ENCODE measurements at places on chromosomes 7 and 10.

DNA sequence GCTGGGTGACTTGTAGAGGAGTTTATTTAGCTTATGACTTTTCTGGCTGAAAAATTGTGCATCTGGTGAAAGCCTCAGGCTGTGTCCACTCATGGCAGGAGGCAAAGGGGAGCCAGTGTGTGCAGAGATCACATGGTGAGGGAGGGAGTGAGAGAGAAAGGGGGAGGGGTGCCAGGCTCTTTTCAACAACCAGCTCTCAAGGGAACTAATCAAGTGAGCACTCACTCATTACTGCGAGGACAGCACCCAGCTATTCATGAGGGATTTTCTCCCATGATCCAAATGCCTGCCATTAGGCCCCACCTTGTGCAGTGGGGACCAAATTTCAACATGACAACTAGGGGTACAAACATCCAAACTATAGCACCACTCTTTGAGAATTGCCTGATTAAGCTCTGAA is 590.2 kb downstream of the MAGI2 start:
- no peak overlapping the region for H3K27ac ChIP-seq
- no peak for DNase-seq
- no peaks in the 10 kb centered on the region for H3K4me1 ChIP-seq
- H3K4me3 ChIP-seq: no peak overlapping the region

- no peak overlapping the region for H3K4me3 ChIP-seq
- no peak for DNase-seq
- H3K27me3 ChIP-seq: no peaks in the 10 kb centered on the region
- H3K4me1 ChIP-seq: no peaks in the 10 kb centered on the region
- H3K27ac ChIP-seq: no peak overlapping the region
Measured at GRCh38 chr7:133827707-133828623, 299.2 kb upstream of the LRGUK start.

- H3K36me3 ChIP-seq: no peaks in the 10 kb centered on the region
- no peak overlapping the region for H3K4me3 ChIP-seq
- DNase-seq: no peak
- peaks cover 10% of the 10 kb centered on the region for H3K4me1 ChIP-seq
Measured at GRCh38 chr7:35032166-35032565, 5.1 kb downstream of the DPY19L1 start.

DNA sequence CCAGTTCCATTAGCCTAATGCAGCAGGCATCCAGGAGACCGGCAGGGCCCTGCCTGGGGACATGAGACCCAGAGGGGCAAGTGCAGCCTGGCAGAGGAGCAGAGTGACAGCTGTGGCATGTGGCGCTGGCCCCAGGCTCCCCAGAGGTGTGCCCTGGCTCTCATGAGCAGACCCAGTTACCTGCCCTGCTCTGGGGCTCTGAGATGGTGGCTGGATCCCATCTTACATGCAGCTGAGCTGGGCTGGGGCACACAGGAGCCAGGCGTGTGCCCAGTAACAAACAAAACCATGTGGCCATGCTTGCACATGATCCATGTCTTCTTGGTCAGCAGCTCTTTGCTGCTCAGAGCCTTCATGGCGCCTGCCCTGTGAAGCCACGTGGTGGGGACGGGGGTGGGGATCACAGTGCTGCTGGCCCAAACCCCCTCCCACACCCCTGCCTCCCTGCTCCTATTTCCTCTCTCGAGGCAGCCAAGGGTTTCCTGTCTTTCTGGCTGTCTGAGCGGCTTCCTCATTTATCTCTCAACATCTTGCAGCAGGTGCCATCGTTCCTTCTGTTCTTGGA is 40.3 kb upstream of the GTF2I start:
- H3K27ac ChIP-seq: no peak overlapping the region
- H3K27me3 ChIP-seq: no peaks in the 10 kb centered on the region
- DNase-seq: no peak
- no peak overlapping the region for H3K4me3 ChIP-seq

- peaks cover 15% of the 10 kb centered on the region for H3K27me3 ChIP-seq
- no peak overlapping the region for H3K4me3 ChIP-seq
- no peak for DNase-seq
- H3K27ac ChIP-seq: no peak overlapping the region
Measured at GRCh38 chr10:16242859-16243613, 193.8 kb upstream of the PTER start.

DNA sequence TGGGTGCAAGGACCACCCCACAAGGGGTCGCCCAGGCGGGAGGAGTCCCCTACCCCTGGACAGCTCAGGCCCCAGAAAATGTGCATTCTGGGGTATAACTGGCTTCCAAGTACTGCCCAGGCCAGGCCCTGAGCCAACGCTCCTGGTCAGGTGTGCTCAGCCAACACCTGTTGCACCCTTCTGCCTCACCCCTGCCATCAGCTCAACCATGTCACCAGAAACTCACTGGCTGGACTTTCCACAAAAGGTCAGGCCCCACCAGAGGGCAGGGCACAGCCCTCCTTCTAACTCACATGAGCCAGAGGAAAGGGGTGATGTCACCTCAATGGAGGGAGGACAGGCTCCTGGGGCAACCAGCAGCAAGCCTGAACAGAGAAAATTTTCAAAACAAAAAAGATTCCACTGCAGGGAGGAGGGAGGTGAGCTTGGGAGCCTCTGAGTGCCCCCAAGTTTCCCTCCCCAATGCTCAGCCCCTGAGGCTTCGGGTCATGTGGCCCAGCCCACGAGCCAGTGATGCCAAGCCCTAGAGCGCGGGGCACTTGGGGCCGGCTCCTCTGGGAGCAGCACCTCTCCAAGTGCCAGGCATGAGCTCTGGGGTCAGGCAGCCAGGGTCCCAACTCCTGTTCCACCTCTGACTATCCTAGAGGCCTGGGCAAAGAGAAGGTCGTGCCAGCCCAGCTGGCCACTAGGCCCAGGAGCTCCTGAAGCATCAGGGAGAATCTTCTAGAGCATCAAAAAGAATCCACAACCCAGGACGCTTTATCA is 2.2 kb downstream of the OGDHL start:
- H3K27ac ChIP-seq: no peak overlapping the region
- no peaks in the 10 kb centered on the region for H3K36me3 ChIP-seq
- no peaks in the 10 kb centered on the region for H3K4me1 ChIP-seq
- peaks cover 10% of the 10 kb centered on the region for H3K27me3 ChIP-seq
- no peak overlapping the region for H3K4me3 ChIP-seq

DNA sequence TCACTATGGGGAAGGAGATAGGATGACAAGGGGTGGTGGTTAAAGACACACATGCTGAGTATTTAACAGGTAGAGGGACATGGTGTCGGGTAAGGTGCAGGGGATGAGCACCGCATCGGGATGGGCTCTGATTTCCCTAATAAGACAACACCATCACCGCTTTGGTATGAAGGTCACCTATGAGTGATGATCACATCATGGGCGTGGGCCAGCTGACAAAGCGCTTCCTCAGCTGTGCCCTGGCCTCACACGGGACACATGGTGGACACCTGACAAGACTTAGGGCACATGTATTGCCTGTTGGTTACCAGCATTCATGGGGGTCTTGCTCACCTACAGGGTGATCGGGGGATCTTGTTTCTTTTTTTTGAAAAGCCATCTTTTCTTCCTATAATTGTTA is 12.8 kb downstream of the C7orf57 start:
- no peaks in the 10 kb centered on the region for H3K4me1 ChIP-seq
- H3K27me3 ChIP-seq: no peaks in the 10 kb centered on the region
- no peak overlapping the region for H3K27ac ChIP-seq
- DNase-seq: no peak
- H3K36me3 ChIP-seq: no peaks in the 10 kb centered on the region

- no peak overlapping the region for H3K4me3 ChIP-seq
- no peaks in the 10 kb centered on the region for H3K4me1 ChIP-seq
- no peaks in the 10 kb centered on the region for H3K36me3 ChIP-seq
- no peak overlapping the region for H3K27ac ChIP-seq
- no peak for DNase-seq
Measured at GRCh38 chr7:11410656-11411644, 421.0 kb downstream of the THSD7A start.

DNA sequence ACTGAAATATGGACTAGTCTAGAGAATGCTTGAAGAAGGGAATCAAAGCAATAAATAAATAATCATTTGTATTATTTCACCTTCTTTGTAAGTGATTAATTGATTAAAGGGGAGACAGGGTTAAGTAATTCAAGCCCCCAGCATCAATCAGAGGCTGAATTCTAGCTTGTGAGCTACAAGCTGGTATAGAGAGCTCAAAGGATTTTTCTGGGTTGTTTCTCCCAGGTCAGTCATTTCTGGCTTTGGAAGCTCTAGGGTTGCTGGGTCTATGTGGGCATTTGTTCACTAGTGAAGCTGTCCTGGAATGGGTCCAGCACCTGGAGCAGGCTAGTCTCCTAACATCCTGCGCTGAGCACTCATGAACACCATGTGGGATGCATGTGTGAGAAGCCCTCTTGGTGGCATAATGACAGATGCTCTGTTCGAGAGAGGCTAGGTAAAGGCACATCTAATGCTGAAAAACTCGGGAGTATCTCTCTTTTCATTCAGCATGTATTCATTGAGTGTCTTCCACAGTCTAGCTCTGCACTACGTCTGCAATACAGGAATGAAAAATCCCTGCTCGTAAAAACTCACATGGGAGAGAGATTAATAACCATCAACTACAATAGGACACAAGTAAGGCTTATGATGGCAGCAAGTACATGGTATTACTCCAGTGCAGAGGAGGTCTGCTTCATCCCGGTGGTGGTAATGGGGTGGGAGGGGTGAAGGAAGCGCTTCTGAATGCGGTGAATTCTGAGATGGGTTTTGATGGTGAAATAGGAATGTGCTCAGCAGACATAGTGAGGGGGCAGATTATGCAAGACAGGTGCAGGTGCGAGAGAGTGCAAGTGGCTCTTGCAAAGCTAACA is 68.0 kb upstream of the NRP1 start:
- no peaks in the 10 kb centered on the region for H3K4me1 ChIP-seq
- H3K36me3 ChIP-seq: no peaks in the 10 kb centered on the region
- H3K27ac ChIP-seq: no peak overlapping the region
- H3K4me3 ChIP-seq: no peak overlapping the region
- no peaks in the 10 kb centered on the region for H3K27me3 ChIP-seq

GRCh38 chr7:149081914-149082313 is 8.6 kb downstream of the ZNF786 start:
- H3K27me3 ChIP-seq: no peaks in the 10 kb centered on the region
- H3K36me3 ChIP-seq: no peaks in the 10 kb centered on the region
- H3K4me1 ChIP-seq: no peaks in the 10 kb centered on the region
- H3K27ac ChIP-seq: no peak overlapping the region
- peak; percentile 18 for DNase-seq

DNA sequence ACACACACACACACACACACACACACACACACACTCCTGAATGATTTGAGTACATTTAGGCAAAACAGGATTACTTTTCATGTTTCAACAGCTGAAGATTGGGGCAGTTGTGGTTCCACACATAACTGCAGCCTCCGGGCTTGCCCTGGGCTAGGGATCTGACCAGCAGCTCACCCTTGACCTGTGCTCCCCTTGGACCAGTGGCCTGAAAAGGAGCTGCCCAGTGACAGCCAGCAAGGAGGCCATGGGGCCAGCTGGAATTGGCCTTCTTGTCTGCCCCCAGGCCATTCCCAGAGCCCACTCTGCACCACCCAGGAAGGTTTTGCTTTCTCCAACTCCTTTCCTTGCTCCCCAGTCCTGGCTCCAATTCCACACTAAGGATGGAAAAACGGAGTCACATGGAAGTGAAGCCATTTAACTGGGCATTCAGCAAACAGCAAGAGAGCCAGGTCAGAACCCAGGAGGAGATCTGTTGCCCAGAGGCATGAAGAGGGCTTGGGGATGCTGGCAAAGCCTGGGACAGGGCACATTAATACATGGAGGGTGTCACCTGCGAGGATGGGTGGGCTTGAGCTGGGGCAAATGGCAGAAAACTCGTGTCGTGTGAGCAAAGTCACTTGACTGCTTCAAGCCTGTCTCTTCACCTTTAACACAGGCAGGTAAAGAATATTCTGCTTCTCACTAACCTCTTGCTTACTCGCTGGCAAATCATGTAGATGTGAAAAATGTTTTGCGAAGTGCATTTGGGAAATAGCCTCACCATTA is 61.5 kb upstream of the GDF10 start:
- no peaks in the 10 kb centered on the region for H3K4me1 ChIP-seq
- no peaks in the 10 kb centered on the region for H3K36me3 ChIP-seq
- H3K4me3 ChIP-seq: no peak overlapping the region
- DNase-seq: no peak

DNA sequence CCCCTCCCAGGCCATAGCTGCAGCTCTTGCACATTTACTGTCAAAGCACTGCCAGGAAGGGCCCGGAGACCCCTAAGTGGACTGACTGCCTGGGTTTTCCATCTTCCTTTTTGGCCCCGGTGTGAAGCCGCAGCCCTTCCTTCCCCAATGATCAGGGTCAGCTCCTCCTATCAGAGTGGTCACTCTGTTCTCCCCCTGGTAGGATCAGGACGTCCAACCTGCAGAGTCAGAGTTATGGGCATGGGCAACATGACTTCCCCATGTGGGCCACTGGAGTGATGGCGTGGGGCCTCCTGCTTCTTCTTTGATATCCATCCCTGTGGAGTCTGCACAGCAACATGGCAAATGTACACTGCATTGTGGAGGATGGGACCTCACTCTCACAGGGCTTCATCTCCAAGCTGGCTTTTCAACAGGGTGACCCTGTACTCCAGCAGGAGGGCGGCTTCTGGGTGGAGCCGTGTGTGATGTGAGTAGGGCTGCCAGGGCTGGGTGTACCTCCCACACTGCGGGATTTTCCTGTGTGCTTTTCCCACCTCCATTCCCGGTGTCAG is 6.4 kb upstream of the RAMP3 start:
- H3K4me1 ChIP-seq: no peaks in the 10 kb centered on the region
- peaks cover 1% of the 10 kb centered on the region for H3K27me3 ChIP-seq
- H3K4me3 ChIP-seq: no peak overlapping the region
- no peak overlapping the region for H3K27ac ChIP-seq
- H3K36me3 ChIP-seq: no peaks in the 10 kb centered on the region
- no peak for DNase-seq

GRCh38 chr7:141541375-141541774 is 9.8 kb upstream of the AGK start:
- no peak for DNase-seq
- no peak overlapping the region for H3K27ac ChIP-seq
- no peaks in the 10 kb centered on the region for H3K36me3 ChIP-seq
- peaks cover 15% of the 10 kb centered on the region for H3K27me3 ChIP-seq

DNA sequence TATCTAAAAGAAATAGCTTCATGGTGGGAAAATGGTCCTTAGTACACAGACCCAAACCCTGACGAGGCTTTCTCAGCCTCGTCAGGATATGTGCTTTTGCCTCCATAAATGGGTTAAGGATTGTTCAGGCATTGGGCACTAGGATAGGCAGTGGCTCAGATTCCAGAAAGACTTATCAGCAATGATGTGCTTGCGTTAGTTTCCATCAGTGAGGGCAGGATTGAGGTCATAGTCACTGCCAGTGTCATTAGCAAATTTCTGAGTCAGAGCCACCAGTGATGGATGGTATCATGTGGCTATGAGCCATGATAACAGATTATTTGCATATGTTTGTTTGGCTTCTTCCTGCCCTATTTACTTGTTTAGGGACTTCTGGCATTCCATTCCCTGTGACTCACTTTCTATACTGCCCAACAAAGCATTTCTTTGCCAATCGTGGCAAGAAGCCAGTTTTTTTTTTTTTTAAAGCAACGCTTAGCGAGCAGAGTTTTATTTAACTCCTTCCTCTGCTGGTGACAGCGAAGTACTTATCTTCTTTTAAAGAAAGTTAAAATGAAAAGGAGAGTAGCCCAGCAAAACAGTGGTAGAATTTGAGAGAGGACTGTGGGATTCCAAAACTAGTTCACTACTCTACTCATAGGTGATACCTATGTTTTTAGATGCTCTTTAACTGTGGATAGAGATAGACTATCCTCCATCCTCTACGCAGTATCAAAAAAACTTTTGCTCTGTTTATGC is 44.4 kb downstream of the MYPN start:
- peak overlapping the region; percentile 20 for H3K4me3 ChIP-seq
- H3K27me3 ChIP-seq: no peaks in the 10 kb centered on the region
- H3K36me3 ChIP-seq: no peaks in the 10 kb centered on the region
- DNase-seq: peak; percentile 93
- peaks cover 33% of the 10 kb centered on the region for H3K4me1 ChIP-seq

Data from A673 (cell line).